ENCODE measurements at places on chromosomes 1 and 21.

GRCh38 chr1:56389813-56390212 is 189.6 kb downstream of the PLPP3 start:
- no peak for DNase-seq

GRCh38 chr1:37560401-37561132 is 3.8 kb downstream of the DNALI1 start:
- DNase-seq = no peak

DNA sequence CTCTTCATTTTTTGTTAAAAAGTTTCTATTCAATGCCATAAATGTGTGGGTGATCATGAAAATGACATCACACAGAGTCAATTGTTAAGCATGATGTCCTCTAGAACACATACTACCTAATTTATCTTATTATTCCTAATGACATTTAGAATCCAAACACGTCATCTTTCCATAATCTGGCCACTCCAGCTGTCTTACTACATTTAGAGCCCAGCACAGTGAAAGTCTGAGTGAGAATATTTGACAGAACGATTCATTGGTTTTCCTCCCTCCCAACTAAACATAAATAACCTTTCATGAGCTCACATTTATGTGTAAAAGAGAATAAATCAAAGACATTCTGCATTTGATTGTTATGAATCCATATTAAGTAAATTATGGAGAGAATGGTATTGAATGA is 160.7 kb downstream of the OLFM3 start:
- DNase-seq = no peak

DNA sequence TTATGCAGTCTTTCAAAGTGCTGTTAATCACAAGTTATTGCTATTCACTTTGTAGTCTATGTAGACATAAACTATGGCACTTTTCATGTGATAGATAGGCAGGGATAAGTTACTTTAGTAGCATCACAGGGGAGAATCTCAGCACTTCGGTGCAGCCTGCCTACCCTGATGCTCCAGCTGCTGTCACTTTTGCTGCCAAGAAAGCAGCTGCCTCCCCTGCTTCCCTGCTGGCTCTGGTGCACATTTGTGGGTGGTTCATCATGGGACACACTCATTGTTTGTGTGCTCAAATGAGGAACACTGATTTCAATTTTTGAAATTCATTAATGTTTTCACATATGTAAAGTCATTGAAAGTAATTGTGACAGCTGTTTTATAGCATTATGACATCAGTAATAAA is 272.6 kb downstream of the S1PR1 start:
- no peak for DNase-seq

Measured in cortex of kidney (tissue), 1 donor.